ENCODE measurements at places on chromosomes 12 and 14.
A peak's percentile ranks its signal among the peaks of the same experiment; 100 is the strongest.

DNA sequence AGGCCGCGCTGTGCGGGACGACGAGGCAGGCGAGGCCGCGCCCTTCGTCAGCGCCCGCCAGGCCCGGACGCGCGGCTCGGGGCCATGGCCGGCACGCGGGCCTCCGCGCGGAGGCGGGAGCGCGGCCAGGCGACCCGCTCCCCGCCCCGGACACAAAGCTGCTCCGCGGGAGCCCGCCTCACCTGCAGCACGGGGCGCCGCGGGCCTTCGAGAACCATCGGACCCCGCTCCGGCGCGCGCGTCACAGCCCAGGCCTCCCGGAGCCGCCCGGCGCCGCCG, 342 bp downstream of the DICER1 start:
- no peak for ATAC-seq

DNA sequence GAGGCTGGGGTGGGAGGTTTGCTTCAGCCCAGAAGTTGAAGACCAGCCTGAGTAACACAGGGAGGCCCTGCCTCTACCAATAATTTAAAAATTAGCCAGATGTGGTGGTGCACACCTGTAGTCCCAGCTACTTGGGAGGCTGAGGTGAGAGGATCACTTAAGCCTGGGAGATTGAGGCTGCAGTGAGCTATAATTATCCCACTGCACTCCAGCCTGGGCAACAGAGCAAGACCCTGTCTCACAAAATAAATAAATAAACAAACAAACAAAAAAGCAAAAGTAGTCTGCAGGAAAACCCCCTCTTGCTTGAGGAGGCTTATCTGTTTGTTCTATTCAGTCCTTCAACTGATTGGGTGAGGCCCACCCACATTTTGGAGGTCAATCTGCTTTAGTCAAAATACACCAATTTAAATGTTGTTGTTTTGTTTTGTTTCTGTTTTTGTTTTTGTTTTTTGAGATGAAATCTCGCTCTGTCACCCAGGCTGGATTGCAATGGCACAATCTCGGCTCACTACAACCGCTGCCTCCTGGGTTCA, 24.9 kb upstream of the TXNRD1 start:
- ATAC-seq = no peak

GRCh38 chr14:54866588-54866987, 36.0 kb downstream of the GCH1 start:
- ATAC-seq = no peak

DNA sequence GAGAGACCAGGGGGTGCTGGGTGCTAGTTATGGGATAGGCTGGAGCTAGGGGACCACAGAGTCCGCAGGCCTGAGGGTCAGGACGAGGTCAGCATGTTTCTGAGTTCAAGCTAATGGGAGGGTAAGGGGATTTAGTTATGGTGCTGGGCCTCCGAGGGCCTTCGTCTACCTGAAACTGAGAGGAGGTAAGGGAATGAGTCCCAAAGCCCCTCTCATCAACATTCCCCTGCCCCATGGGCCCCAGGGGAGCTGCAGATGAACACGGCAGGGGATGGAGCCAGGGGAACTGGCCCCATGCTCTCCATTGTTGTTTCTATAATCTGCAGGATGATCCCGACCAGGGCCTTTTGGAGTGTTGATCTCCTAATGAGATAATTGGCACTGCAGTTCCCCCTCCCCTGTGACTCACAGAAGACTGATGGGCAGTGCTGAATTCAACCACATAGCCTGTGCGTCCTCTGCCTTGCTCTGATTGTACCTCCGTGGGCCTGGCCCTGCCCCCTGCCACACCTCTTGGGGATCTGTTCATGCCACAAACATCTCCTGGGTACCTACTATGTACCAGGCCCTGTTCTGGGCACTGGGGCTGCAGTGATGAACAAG, 21.4 kb downstream of the FAIM2 start:
- ATAC-seq = no peak

GRCh38 chr12:49388682-49389386, 21.6 kb downstream of the SPATS2 start:
- ATAC-seq = no peak

GRCh38 chr12:110932046-110932445, 11.7 kb upstream of the MYL2 start:
- ATAC-seq = no peak

GRCh38 chr14:92121207-92121669, 268 bp downstream of the NDUFB1 start:
- ATAC-seq = peak; percentile 12

DNA sequence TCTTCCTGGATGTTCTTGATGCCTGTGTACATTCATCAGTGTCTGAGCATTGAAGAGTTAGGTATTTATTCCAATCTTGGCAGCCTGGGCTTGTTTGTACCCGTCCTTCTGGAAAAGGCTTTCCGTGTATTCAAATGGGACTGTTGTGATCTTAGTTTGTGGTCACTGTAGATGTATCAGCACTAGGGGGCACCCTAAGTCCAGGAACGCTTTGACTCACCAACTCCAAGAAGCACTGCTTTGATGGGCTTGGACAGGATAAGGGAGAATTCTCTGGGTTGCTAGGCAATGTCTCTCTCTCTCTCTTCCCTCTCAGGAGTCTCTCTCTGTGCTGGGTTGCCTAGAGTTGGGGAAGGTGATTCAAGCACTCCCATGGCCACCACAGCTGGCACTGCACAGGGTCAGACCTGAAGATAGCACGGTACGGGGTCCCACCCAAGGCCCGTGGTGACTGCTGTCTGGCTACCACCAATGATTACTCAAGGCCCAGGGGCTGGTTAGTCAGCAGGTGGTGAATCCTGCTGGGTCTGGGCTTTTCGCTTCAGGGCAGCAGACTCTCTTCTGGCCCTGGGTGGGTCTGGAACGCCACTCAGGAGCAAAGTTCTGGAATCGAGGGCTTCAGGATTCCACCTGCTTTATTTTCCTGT, 211.1 kb upstream of the RGS6 start:
- peak; percentile 88 for ATAC-seq

DNA sequence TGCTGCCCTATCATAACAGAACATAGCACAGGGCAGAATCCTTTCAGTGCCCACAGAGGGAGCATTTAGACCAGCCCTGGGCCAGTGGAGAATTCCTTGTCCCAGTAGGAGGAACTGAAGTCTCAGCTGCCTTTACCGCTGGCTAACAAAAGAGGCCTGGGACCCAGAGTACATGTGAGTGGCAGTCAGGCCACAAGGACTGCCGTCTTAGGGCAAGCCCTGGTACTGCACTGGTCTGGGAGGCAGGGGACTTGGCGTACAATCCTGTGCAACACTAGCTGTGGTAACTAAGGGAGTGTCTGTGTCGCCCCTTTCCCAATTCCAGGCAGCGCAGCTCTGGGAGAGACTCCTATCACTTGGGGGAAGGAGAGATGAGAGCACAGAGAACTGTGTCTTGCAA, 17.0 kb upstream of the CSRP2 start:
- peak; percentile 26 for ATAC-seq

GRCh38 chr12:53856132-53856531, 82.5 kb upstream of the HOXC13 start:
- ATAC-seq = no peak

Measured in esophagus mucosa (tissue), 1 donor.